ENCODE measurements at places on chromosomes 4 and X.

- DNase-seq, result no peak
Observed at GRCh38 chr4:168129046-168129772, 36.9 kb downstream of the ANXA10 start.

DNA sequence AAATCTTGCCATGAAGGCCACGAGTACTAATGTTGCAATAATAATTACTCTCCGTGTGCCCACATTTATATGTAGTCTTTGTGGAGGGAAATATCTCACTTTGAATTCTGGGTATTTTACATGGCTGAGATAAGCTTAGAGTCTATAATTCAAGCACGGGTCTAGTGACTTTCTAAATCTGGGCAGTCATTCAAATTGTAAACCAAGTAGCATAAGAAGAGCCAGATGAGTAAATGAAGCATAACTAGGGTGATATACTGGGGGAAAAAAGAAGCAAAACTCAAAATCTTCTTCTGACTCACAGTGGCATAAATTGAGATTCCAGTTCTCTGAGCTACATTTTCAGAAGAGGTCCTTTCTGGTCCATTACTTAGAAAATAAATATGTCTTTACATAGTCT lies 53.0 kb downstream of the MAPK10 start:
- no peak for DNase-seq

DNA sequence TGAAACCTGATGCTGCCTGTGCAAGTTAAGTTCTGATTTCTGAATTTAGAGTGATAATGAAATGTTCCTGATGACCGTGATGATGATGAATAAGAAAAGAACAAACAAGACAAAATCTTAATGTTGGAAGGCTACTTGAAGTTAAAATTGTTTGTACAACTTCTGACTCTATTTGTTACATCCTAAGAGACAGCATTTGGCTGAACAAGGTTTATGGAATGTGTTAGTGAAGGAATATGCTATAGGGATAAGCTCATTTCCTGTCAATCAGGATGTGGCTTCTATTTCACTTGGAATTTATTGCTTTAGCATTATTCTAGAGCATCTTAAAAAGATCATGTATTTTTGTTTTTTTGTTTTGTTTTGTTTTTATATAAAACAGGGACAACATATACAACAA lies 267.5 kb downstream of the FAT4 start:
- DNase-seq, result no peak

- no peak for DNase-seq
Observed at GRCh38 chr4:56345458-56345857, 41.8 kb downstream of the AASDH start.

DNA sequence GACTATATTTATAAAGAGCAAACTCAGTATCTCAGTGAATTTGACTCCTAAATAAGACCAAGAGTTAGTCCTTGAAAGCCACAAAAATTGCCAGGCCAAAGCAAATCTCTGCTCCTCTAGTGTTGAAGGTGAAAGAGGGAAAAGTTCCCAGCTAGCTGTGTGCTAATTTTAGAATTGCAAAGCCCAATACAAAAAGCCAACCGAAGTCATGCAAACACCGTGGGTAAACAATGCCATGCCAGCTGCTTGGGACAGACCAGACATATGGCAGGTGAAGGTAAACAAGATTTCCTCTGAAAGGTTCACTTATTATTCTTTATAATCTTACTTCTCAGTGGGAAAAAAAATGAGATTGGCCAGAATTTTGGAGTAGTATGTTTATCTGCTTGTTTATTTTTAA lies 80.5 kb upstream of the LNX1 start:
- DNase-seq, result no peak

DNA sequence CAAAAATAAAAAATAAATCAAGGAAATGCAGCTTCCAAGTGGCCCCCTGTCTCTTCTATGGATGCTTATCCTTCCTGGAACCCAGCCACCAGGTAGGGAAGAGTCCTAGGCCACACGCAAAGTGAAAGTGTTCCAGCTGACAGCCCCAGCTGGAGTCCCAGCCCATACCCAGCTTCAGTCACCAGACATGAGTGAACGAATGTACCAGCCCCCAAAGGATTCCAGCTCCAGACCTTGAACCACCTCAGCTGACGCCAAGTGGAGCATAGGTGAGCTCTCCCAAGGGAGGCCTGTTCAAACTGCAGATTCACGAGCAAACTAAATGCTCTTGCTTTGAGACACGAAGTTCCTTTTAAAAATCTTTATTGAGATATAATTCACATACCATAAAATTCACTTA lies 62.0 kb downstream of the BCOR start:
- DNase-seq, result no peak

GRCh38 chrX:10393899-10394298 lies 226.5 kb downstream of the MID1 start:
- DNase-seq, result no peak

DNA sequence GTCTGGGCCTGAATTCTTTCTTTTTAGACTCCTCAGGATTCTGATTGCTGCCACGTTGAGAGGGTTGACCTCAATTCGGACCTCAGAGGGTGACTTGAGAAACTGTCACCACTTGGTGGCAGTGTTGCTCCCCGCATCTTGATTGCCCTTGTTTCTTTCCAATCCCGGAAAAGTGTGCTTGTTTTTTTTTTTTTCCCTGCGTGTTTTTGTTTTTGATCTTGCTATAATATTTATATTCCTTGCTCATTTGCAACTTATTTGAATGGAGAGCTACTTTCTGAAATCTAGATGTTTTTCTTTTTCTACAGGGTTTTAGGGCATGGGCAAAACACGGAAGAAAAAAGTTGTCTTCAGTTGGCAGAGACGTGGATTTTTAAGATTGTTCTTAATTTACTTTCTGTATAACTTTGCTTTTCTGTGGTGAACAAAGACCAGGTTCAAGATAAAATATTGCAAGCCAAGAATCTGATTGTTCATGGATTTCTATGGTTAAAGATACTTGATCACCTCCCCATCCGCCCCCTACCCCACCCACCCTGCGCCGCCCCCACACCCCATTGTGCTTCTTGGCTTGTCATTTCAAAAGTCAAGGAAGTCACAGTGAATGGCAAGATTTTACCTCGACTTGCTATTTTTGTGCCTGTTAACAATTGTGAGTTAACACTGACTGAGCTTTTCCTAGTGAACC lies 102.0 kb downstream of the PTTG2 start:
- peak; percentile 81 for DNase-seq
